ENCODE measurements at places on chromosomes 2 and 18. TPM values are rescaled to one million over a fixed set of nuclear protein-coding genes. Genes with fewer than 3 reads are reported as not detected.

Gene INPP5D
- 14.5 TPM for polyA plus RNA-seq

Gene C2orf92
- 23.7 TPM for polyA plus RNA-seq

Gene STARD6
- polyA plus RNA-seq: not detected

Gene RTP5
- polyA plus RNA-seq: not detected

Gene AMER3
- polyA plus RNA-seq: 0.09 TPM

Gene NETO1
- polyA plus RNA-seq: 0.05 TPM

Gene SERPINB4
- polyA plus RNA-seq: not detected

Gene STAM2
- 48.9 TPM for polyA plus RNA-seq

Gene ASIC4
- 0.42 TPM for polyA plus RNA-seq
